SHP77 (cell line): ENCODE measurements at places on chromosomes 6 and 20.

- DNase-seq: peak; percentile 90
Observed at GRCh38 chr6:43627008-43627825, 1.8 kb downstream of the GTPBP2 start.

DNA sequence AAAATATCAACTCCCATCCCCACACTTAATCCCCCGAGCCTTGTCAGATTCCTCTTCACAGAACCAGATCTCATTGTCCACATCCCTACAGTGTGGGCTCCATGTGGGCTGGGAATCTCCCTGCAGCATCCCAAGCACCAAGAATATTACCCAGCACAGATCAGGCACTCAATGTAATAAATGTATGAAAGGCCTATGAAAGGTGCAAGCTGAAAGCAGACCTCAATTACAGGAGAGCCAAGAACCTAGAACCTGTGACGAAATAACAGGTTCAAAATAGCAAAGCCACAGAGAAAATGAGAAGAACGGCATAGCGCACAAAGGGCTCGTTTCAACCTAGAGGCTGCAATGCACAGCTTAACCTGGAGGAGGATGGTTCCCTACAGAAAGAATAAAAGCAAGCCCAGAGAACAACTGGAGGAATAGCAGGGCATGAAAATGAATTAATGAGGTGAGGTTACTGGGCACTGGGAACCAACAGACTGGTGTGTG is 3.1 kb downstream of the SLC23A2 start:
- DNase-seq: no peak

DNA sequence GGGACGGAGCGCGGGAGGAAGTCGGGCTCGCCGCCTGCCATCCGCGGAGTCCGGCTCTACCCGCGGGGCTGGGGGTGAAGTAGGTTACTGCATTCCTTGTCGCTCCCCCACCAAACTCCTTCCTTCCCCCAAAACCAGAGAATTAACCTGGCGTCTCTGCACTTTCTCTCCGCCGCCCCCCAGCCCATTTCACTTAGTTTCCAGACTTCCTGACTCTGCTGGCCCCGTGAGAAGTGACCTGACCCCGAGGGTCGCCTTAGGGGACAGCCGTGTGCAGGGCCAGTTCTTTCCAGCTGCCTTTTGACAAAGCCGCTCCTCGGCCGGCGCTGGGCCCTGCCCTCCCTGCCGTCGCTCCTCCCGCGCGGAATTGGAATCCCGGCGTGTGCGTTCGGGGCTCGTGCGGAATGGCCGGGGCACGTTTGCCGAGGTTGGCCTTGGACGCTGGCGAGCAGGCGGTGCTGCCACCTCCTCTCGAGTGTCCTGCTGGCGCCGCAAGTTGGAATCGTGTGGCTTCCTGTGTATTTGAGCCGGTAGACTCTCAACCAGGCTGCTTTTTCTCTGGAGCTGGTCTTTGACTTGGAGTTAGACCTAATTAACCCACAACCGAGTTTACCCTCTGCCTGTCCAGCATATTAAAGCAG is 650 bp downstream of the DCBLD1 start:
- DNase-seq: peak; percentile 53

DNA sequence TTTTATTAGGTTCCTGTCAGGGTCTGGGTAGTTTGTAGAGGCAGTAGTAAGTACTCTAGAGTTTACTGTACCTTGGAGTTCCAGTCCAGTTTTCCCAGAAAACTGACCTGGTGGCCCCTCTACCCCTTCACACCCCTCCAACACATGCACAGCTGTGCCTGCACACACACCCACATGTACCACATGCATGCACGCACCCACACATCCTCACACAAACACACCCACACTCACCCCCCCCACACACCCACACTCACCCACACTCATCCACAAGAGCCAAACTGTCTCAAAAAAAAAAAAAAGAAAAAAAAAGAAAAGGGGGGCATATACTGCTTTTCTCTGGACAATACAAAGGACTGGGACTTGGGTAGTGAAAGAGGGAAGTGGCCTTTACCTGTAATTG is 570.5 kb downstream of the QKI start:
- DNase-seq: no peak

DNA sequence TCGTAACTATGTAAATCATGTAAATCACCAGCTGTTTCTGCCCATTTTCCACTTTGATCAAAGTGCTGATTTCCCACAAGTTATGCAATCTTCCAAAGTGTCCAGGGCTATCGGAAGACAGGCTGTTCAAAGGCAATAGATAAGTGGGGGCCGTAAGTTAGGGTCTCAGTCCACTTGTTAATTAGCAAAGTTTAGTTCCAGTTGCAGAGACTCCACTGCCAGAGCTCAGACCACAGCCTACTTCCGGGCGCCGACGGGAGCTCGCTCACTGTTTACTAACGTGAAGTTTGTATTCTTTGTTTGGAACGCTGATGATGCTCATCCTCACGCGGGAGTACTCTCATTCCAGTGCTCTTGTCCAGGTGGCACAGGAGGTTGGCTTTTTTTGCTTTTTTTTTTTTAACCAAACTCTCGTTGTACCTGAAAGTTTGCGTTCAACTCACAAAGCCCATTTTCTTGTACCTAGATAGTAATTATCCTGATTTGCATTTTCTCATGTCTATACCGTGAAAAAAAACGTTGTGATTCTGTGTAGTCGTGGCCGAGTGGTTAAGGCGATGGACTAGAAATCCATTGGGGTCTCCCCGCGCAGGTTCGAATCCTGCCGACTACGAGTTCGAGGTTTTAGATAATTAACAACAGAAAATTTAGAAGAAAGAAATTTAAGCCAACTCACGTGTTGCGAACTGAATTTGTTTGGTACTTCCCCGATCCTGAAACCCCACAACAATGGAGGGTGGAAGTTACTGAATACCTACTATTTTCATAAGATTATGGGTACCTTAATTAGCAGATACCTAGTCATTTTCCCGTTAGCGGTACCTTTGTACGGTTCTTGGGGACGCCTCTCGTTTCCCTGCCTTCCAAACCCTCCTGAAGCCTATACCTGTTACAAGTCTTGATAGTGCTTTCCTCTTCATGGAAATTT is 29.9 kb upstream of the ZNF184 start:
- DNase-seq: peak; percentile 69

DNA sequence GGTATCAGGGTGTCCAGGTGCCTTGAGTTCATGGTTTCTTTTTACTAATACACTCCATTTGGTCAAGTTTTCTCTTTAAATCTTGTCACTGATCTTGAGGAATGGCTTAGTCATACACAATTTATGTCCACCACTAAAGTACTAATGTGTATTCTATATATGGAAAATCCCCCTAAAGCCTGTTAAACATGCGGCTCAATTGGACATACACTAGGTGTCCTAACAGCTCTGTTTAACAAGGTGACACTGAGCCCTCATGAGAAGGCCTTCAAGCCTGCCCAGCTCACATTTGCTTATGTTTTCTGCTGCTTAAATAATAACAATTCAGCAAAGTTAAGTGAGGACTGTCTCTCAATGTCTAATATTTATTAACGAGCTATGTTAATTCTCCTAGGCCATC is 31.5 kb downstream of the PDE7B start:
- DNase-seq: no peak

GRCh38 chr20:51385646-51386530 is 156.6 kb downstream of the NFATC2 start:
- DNase-seq: peak; percentile 29

DNA sequence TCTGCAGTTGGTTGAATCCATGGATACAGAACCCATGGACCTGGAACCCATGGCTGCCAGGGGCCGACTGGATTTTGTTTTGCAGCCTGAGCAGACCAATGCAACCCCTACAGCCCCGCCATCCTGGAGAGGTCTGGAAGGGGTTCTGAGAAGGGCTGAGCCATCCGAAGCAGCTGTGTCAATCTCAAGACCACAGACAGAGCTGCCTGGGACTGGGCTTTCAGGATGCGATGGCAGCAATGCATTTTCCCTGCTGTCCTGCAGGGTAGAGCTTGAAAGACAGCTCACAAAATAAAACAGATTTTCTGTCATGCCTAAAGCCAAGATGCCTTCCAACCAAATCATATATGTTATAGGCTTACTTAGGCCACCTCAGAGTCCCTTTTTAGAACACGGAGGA is 125.8 kb upstream of the NXT1 start:
- DNase-seq: no peak

GRCh38 chr6:36984581-36985416 is 1.2 kb downstream of the MTCH1 start:
- DNase-seq: no peak

GRCh38 chr6:113636357-113636824 is 220.8 kb upstream of the MARCKS start:
- no peak for DNase-seq

GRCh38 chr6:102381203-102381602 is 987.7 kb downstream of the GRIK2 start:
- DNase-seq: no peak

DNA sequence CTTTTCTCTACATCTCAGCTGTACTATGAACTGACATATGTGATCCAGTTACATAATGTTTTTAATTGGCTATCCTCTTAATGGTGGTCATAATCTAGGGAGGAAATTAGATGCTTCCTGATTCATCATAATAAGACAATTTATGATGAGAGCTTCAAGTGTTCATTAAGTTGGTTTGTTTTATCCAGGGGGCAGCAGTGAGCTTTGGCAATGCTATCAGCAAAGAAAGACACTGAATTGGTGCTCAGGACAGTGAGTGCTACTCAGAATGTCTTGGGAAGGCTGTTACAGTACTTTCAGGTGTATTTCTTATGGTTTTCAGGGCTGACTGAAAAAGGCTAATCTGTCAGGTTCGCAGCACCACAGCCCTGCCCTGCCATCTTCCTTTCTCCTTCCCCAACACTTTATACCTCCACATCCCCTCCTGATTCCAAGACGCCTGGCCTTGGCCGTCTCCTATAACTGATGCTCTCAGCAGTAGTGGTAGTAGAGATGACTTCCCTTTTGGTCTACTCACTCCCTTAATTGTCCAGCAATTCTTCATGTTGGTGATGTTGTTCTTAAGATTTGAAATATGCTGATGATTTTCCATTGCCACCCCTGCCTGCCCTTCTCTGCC is 67.0 kb upstream of the TNFAIP3 start:
- DNase-seq: no peak

GRCh38 chr6:72746276-72746675 is 124.4 kb downstream of the KCNQ5 start:
- DNase-seq: no peak

- DNase-seq: no peak
Observed at GRCh38 chr6:31727717-31728671, 1.1 kb downstream of the DDAH2 start.

GRCh38 chr6:167151648-167152047 is 6.1 kb downstream of the GPR31 start:
- DNase-seq: no peak

- peak; percentile 33 for DNase-seq
Observed at GRCh38 chr6:157823001-157823527, at the start of gene SNX9. Gene SNX9, plus strand, starts transcription at chr6:157823246. Its CDS starts 189 bp downstream, at chr6:157823435.

- DNase-seq: no peak
Observed at GRCh38 chr6:105567140-105567539, 164.3 kb upstream of the PREP start.

DNA sequence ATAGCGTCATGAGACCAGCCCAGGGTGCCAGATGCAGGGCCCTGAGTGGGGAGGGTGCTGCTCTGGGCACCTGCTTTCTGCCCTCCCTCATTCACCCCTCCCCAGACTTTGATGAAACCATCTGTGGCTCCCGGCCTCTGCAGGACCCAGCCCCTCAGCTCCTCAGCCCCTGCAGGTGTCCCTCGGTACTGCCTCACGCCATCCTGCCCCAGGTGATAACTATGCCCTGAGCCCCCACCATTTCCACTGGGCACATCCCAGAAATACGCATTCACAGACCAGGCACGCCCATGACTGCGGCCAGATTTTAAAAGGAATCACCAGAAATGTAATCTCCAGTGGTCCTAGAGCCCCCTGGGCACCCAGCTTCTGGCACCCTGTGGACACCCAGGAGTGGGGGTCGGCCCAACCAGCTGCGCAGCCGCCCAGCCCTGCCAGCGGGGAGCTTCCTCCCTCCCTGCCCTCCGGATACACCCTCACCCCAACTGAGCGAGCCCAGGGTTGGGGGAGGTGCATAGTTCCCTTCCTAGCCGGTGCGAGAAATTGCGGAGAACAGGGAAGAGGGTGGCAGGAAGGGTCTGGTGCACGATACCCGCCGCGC is 615 bp upstream of the NTSR1 start:
- DNase-seq: peak; percentile 76

DNA sequence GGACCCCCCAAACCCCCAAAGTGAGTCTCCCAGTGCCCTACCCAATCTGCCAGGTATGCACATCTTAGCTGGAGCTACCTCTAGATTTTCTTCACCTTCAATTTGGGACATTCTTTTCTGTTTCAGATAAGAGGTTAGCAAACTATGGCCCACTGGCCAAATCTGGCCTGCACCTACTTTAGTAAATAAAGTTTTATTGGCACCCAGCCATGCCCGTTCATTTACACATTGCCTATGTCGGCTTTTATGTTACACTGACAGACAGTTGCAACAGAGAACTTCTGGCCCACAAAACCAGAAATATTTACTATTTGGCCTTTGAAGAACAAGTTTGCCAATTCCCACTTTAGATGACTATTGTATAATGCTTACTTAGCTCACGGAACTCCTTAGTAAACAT is 55.9 kb upstream of the STX16 start:
- DNase-seq: no peak

DNA sequence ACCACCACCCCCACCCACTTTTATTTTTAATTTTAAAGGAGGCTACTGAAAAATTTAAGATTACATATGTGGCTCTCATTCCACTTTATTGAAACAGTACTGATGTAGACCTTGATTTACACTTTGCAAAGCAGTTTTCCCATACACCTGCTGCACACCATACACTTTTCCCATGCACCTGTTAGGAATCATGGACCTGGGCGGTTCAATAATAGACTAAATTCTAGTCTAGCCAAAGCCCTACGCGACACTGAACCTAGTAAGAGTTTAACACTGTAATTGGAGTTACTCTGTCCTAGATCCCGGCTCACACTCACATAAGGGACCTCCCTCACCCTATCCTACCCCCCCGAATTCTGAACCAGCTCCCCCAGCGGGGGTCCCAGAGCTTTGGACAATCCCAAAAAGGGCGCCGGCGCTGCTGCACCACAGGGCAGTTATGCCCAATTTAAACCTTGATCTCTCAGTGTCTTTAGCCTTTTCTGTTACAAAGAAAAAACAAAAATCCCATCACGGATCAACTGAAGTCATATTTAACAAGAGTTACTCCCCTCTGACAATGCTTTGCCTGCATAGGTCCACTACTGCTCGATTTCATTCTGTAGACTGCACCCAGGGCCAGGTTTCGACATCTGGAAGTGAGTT is 2.4 kb upstream of the GCLC start:
- peak; percentile 5 for DNase-seq
